ENCODE measurements at places on chromosomes 13 and 19.

GRCh38 chr19:43826787-43827754 lies at the start of gene ZNF283:
Gene ZNF283, plus strand, starts transcription at chr19:43827321. Its CDS starts 6,184 bp downstream, at chr19:43833505.
- DNase-seq: peak; percentile 98

GRCh38 chr19:57786906-57787305 lies 17.4 kb downstream of the ZNF586 start:
- peak; percentile 48 for DNase-seq

- DNase-seq: no peak
Observed at GRCh38 chr13:30796132-30796572, 60.8 kb downstream of the ALOX5AP start.

GRCh38 chr13:24528816-24529398 lies 16.3 kb upstream of the PARP4 start:
- peak; percentile 78 for DNase-seq

GRCh38 chr13:50911081-50911631 lies 1.6 kb downstream of the RNASEH2B start:
- no peak for DNase-seq

GRCh38 chr13:57704031-57704430 lies 72.5 kb downstream of the PCDH17 start:
- DNase-seq: no peak

GRCh38 chr13:74466864-74467263 lies 332.7 kb upstream of the KLF12 start:
- no peak for DNase-seq

- DNase-seq: no peak
Observed at GRCh38 chr13:49516467-49516866, 20.7 kb downstream of the PHF11 start.

DNA sequence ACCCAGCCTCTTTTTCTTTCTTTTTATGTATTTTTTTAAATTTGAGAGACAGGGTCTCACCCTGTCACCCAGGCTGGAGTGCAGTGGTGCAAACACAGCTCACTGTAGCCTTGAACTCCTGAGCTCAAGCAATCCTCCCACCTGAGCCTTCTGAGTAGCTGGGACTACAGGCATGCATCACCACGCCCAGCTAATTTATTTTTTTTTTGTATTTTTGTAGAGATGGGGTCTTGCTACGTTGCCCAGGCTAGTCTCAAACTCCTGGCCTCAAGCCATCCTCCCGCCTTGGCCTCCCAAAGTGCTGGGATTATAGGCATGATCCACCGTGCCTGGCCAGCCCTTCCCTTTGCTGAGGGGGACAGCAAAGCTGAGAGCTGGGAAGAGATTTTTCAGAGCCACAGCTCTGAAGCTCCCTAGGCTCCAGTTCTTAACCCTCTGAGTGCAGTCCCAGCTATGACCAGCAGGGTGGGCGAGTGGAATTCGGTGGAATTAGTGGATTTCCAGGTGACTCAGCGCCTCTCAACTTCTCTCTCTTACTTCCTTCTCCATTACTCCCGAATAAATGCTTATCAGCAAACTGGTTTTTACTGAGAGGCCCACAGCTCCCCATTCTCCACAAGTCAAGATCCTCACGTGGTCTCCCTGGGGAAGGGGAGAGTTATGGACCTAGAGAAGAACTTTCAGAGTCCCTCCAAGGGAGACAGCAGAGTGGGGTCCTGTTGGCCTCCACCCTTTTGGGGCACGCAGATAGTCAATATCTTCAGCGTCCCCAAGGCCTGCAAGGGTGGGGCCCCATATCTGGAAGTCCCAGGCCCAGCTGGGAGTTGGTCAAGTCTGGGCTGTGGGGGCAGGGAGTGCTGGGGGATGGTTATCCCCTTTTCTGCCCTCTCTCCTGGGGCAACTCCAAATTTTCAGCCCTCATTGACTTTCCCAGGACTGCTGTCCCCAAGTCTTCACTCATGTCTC lies 1.2 kb downstream of the BLVRB start:
- DNase-seq: peak; percentile 94

DNA sequence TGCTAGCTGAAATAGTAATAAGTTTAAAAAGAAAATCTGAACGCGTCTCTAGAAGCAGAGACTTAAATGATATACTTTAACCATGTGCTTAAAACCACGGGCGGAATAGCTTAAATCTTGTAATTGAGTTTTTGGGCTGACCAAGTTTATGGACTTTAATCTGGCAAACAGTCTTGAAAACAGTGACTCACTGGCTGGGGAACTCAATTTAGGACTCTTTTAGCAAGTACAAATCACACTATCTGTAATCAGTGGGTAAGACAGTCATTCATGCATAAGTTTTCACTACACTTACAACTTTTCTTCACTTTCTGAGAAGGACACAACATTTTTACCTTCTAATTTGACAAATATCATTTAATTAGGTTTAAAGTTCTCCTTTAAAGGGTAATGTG lies 26.8 kb downstream of the ZNF627 start:
- no peak for DNase-seq

- DNase-seq: peak; percentile 89
Observed at GRCh38 chr13:62357887-62358645, 942.4 kb upstream of the PCDH20 start.

DNA sequence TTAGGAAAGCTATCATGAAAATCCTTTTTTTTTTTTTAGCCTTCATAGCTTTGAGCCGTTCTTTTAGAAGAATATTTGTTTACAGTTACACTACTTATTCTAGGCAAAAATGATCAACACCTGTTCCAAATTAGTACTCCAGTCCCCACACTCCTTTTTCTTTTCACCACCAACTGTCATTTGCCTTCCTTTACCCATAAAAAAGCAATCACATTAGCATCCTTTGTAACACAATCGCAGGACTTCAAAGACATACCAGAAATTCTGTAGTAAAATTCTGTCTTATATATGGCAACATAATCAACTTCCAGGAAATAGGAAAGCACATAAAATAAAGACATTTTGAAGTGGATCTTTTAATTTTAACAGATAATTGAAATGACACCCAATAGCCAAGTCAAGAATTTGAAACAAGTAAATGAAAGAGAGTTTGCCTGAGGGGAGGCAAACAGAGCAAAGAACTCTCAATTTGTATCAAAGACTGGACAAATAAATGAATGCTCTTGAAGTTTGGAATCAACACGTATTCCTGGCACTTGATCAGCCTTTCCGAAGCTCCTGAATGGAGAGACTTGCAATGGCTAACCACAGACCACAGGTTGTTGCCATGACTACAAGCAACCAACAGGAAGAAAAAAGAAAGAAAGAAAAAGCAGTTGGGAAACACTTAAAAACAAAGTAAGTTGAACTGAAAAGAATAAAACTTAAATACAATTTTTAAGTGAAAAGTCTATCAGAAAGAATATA lies 206.8 kb downstream of the PCDH9 start:
- peak; percentile 61 for DNase-seq

DNA sequence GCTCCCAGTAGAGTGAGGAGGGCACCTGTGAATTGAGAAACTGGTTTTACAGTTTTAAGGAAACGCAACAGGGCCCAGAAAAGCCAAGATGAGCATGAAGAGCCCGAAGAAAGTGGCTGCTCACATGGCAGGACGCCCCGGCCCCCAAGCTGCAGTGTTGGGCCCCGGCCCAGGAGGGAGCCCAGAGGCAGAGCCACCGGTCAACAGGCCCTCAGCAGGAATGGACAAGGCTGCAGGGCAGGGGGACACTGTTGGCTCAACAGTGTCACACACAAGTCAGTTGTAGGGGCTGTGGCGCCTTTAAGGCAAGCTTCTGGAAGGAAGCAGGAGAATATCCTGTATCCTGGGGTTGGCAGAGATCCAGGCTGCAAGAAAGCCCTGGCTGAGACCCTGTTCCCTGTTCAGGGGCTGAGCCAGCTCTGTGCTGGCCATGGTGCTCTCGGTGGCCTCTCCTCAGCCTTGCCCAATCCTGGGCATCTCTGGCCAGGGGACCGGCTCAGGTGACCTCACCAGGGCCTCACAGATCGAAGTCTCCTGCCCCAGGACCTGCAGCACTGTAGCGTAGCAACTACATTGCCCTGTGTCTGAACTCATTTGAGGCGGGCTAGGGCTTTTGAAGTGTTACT lies 28.0 kb downstream of the UPF1 start:
- no peak for DNase-seq

GRCh38 chr13:27826379-27827353 lies 34.4 kb downstream of the GSX1 start:
- peak; percentile 93 for DNase-seq

GRCh38 chr19:11345122-11345803 lies 805 bp downstream of the TMEM205 start:
- no peak for DNase-seq

GRCh38 chr13:31022288-31022895 lies 89.9 kb downstream of the TEX26 start:
- no peak for DNase-seq

DNA sequence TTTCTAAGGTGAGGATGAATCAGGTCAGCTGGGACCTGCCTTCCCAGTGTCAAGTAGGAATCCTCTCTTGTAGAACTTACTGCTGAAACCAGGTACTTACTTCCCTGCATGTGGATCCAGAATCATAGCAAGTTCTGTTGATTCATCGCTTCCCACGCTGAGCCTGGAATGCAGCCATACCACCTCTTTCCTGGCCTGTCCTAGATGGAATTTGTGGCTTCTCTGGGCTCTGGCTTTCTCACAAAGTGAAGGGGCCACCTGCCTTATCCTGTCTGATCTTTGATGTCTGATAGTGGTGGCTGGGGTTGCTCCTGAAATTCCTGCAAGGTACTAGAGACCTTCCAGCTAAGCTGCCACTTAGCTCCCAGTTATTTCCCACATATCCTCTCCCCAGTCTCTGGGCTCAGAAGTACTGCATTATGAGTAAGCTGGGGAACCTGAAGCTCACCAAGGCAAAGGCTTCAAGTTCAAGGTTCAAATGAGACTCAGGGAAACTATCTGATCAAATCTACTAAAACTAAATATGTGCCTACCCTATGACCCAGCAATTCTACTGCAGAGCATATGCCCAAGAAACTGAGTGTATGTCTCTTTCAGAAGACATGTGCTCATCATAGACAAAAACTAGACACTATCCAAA lies 103.5 kb downstream of the SUCLA2 start:
- DNase-seq: peak; percentile 69

DNA sequence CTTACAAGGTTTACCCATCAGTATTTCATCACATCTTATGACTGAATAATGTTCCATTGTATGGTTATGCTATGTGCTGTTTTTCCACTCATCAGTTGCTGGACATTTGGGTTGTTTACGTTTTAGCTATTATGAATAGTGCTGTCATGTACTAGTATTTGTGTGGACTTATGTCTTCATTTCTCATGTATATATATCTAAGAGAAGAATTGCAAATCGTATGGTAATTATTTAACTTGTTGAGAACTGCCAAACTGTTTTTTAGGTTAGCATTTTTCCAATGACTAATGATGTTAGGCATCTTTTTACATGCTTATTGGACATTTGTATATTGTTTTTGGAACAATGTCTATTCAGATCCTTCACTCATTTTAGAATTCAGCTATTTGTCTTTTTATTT lies 368.3 kb downstream of the LMO7 start:
- DNase-seq: no peak

- DNase-seq: peak; percentile 83
Observed at GRCh38 chr19:47699360-47699917, 13.8 kb upstream of the EHD2 start.

DNA sequence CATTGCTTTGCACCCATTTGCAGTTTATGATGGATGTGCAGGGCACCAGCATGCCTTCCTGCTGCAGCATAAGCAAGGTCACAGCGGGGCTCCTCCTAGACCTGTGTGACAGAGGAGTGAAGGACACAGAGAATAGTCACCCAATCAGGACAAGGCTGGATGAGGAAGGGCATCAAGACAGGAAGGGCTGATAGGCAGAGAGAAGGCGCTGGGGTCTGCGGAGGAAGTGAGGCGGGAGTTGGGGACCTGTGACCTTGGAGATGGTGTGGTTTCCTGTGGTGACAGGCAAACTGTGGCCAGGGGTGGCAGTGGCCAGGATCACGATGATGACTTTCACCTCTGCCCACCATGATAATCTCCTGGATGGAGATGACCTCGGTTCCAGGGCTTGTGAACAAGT lies 16.4 kb upstream of the KCTD15 start:
- no peak for DNase-seq

DNA sequence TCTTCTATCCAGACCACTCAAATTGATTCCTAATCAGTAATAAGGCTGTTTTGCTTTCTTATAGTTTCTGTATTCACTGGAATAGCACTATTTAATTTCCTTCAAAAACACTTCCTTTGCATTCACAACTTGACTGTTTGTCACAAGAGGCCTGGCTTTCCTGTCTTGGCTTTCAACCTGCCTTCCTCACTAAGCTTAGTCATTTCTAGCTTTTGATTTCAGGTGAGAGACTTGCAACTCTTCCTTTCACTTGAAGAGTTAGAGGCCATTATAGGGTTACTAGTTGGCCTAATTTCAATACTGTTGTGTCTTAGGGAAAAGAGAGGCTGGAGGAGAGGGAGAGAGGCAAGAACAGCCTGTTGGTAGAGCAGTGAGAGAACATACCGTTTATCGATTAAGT lies 47.0 kb downstream of the SACS start:
- DNase-seq: no peak

- DNase-seq: peak; percentile 51
Observed at GRCh38 chr19:12133069-12133468, 7.1 kb downstream of the ZNF20 start.

DNA sequence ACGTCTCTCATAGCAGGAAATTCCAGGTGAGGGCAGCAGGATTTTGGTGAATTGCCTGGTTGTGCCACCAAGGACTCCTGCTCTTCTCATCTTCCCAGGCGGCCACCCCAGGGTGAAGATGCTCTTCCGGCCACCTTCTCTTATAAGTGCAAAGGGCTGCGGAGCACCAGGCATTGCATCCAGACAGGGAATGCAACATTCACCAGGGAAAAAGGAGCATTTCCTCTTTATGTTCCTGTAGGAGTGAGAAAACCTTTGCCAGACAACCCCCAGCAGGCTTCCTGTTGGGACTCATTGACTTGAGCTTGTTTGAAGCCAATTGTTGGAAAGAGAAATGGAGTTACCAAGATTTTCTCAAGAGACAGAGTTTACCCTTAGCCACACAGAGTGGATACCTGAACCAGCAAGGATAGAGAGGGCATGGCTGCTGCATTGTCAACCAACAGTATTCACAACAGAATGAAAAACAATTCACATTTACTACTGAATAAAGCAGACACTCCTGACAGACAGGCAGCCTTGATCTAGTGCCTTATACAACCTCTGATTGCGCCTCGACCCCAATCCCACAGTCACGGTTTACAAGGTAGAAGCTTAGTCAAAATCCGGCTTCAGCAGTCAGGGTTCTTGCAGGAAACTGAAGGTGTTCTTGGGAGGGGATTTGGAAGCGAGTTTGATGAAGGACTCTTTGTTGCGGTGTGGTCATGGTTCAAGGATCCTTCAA lies 1.8 kb upstream of the ATP11A start:
- DNase-seq: no peak

DNA sequence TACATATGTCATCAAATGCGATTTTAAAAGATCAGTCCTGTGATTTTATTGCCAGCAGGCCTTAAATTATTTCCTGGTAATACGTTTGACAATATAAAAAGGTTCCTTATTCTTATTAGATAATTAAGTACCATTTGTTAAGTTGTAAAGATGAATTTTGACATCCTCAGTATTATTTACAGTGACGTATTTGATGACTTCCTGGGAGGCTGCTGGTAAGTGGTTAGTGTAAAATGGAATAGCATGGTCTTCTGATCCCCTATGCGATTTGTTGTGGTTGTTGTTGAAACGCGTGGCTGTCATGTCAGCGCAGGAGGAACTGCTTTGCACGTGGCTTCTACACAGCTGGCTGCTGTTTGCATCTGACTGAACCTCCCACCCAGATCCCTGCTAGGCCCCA lies 99.7 kb downstream of the DCLK1 start:
- DNase-seq: no peak

GRCh38 chr19:4401769-4402170 lies 670 bp upstream of the CHAF1A start:
- DNase-seq: no peak

All from GM23338 (cell line).